ENCODE measurements at places on chromosomes 13 and 19. TPM values are rescaled to one million over a fixed set of nuclear protein-coding genes. Genes with fewer than 3 reads are reported as not detected.

DNA sequence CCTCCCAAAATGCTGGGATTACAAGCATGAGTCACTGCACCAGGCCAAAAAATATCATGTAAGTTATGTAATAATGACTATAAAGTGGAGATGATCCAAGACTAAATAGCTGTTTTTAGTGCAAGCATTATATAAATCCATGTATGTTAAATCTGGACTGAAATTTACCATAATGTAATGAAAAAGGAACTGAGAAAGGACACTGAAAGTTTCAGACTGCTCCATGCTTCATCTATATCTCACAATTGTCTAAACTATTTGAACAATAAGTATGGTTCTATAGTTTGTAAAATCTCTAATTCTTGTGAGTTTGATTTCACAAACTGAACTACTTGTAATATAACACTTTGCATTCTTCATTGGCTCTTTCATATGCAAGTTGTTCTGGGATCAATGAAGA is 2299.5 kb downstream of the PCDH9 start:
- no peak for DNase-seq
- H3K27me3 ChIP-seq: no peaks in the 10 kb centered on the region
- no peaks in the 10 kb centered on the region for H3K36me3 ChIP-seq
- no peak overlapping the region for H3K4me3 ChIP-seq
- no peak overlapping the region for H3K27ac ChIP-seq

- H3K4me1 ChIP-seq: no peaks in the 10 kb centered on the region
- H3K27me3 ChIP-seq: no peaks in the 10 kb centered on the region
- no peaks in the 10 kb centered on the region for H3K36me3 ChIP-seq
- DNase-seq: no peak
- no peak overlapping the region for H3K27ac ChIP-seq
Measured at GRCh38 chr13:43284162-43284561, 260.8 kb downstream of the DNAJC15 start.

DNA sequence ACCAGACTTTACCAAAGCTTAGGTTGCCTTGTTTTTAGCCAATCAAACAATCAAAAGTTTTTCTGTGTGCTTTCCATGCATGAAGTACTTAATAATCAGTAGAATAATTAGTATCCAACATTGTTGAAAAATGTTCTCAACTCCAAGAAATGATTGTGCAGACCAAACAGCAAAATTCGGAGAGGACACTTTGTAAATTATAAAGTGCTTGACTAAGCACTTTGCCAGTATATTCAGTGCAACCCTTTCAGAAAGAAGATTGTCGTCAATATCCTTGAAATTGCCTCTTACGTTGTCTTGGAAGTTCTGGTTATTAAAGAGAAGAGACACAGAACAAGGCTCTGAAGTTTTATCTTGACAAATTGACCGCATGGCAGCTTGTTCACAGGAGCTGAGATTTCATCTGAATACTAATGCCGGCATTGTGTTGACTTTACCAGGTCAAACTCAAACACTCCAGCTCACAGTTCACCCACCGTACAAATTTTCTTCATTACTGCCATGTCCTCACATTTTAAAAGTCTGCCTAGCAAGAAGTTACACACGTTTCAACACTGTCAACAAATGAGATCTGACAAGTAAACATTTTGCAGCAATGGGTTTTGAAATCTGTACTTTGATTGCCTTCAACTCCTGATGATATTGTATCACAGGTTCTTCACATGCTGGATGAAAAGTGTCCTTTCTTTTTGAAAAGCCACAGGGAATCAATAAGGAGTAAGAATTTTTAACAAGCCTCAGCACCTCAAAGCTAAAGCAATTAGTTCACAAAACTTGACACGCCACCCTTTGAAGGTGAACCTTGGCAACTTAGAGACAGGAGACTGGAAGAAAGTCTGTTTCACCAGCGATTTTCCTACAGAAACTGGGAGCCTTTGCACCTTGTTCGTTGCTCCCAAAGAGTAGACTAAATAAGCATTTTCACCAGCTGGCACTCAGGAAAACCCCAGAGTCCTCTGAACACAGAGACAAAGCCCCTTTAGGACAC is 150.9 kb downstream of the RFC3 start:
- H3K4me1 ChIP-seq: no peaks in the 10 kb centered on the region
- no peaks in the 10 kb centered on the region for H3K27me3 ChIP-seq
- H3K36me3 ChIP-seq: no peaks in the 10 kb centered on the region
- no peak overlapping the region for H3K27ac ChIP-seq
- H3K4me3 ChIP-seq: no peak overlapping the region

GRCh38 chr19:11486661-11487503 is 6.0 kb upstream of the ELAVL3 start:
- H3K4me3 ChIP-seq: no peak overlapping the region
- H3K27me3 ChIP-seq: peaks cover 4% of the 10 kb centered on the region
- peaks cover 7% of the 10 kb centered on the region for H3K36me3 ChIP-seq
- no peak overlapping the region for H3K27ac ChIP-seq
- no peak for DNase-seq
- H3K4me1 ChIP-seq: no peaks in the 10 kb centered on the region

DNA sequence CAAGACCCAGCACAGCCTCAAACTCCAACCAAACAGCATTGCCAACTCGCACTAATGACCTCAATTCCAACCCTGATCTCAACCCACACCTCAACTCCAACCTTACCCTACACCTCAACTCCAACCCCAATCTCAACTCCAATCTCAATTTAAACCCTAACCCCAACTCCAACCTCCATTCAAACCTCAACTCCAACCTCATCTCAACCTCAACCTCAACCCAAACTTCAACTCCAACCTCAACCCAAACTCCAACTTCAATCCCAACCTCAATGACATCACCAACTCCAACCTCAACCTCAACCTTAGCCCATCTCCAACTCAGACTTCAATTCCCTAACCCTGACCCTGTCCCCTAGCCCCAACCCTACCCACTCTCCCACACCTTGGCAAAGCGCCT is 58.4 kb downstream of the UNC13A start:
- no peak overlapping the region for H3K4me3 ChIP-seq
- no peaks in the 10 kb centered on the region for H3K4me1 ChIP-seq
- no peaks in the 10 kb centered on the region for H3K36me3 ChIP-seq
- no peaks in the 10 kb centered on the region for H3K27me3 ChIP-seq
- no peak for DNase-seq

- H3K4me1 ChIP-seq: no peaks in the 10 kb centered on the region
- H3K27me3 ChIP-seq: no peaks in the 10 kb centered on the region
- peak overlapping the region; percentile 97 for H3K4me3 ChIP-seq
- peak overlapping the region; percentile 90 for H3K27ac ChIP-seq
Measured at GRCh38 chr19:39444598-39445195, 685 bp upstream of the SUPT5H start.

- no peaks in the 10 kb centered on the region for H3K4me1 ChIP-seq
- H3K27ac ChIP-seq: no peak overlapping the region
- H3K36me3 ChIP-seq: no peaks in the 10 kb centered on the region
- no peak for DNase-seq
Measured at GRCh38 chr13:76012091-76012721, 376.1 kb downstream of the LMO7 start.

GRCh38 chr19:38739440-38740256 is 4.6 kb downstream of the CAPN12 start:
- H3K4me1 ChIP-seq: no peaks in the 10 kb centered on the region
- H3K36me3 ChIP-seq: no peaks in the 10 kb centered on the region
- no peaks in the 10 kb centered on the region for H3K27me3 ChIP-seq
- H3K4me3 ChIP-seq: no peak overlapping the region

GRCh38 chr19:17448131-17448967 is at the start of gene TMEM221:
Gene TMEM221 (minus strand): TSS chr19:17448668. CDS start chr19:17448462, 206 bp downstream.
- H3K4me1 ChIP-seq: no peaks in the 10 kb centered on the region
- H3K4me3 ChIP-seq: no peak within 1 kb of the TSS
- no peaks in the 10 kb centered on the region for H3K27me3 ChIP-seq
- no peak within 1 kb of the TSS for H3K27ac ChIP-seq

DNA sequence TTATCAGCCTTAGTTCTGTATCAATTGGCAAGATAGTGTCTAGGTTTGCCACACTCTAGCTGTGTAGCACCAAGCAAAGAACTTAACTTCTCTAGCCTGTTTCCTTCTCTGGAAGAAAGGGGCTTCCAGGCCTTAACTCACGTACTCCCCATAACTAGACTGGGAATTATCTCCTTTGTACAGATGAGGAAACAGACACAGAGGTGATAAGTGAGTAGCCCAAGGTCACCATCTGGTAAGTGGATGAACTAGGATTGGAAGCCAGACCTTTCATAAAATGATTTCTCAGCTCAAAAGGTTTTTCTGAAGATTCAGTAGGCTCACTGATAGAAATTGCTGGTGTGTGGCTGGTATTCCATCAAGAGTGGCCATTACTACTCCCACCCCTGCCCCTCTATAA is 3.1 kb downstream of the ZNF428 start:
- no peak overlapping the region for H3K27ac ChIP-seq
- no peaks in the 10 kb centered on the region for H3K27me3 ChIP-seq
- H3K4me3 ChIP-seq: no peak overlapping the region
- peaks cover 9% of the 10 kb centered on the region for H3K36me3 ChIP-seq
- H3K4me1 ChIP-seq: no peaks in the 10 kb centered on the region
- DNase-seq: no peak

DNA sequence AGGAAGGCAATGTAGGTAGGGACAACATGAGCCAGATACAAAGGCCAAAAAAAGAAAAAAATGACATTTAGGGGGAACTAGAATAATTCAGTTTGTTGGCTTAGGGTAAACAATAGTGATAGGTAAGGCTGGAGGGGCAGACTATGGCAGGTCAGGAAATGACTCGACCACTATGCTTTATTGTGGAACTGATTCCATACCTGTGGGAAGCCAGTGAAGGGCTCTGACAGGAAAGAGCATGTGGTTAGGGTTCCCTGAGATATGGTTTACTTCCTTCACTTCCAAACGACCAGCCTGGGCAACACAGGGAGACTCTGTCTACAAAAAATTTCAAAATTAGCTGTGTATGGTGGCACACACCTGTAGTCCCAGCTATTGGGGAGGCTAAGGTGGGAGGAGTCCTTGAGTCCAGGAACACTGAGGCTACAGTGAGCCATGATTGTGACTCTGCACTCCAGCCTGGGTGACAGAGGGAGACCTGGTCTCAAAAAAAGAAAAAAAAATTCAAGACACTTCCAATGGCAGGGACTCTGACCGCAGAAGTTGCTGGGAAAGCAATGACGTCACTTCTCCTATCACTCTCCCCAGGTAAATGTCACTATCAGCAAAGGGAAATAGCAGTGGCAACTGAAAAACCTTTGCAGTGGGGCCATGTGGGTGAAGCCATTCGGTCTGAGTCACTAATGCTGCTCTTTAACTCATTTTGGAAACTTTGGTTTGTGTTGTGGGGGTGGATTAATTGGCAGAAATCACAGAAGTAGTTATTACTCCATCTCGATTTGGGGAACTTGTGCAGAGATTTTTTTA is 192.8 kb upstream of the TSC22D1 start:
- H3K27ac ChIP-seq: no peak overlapping the region
- peaks cover 13% of the 10 kb centered on the region for H3K4me1 ChIP-seq
- H3K36me3 ChIP-seq: no peaks in the 10 kb centered on the region
- DNase-seq: no peak
- H3K4me3 ChIP-seq: no peak overlapping the region
- H3K27me3 ChIP-seq: no peaks in the 10 kb centered on the region

- H3K27ac ChIP-seq: no peak overlapping the region
- DNase-seq: no peak
- H3K27me3 ChIP-seq: no peaks in the 10 kb centered on the region
- no peak overlapping the region for H3K4me3 ChIP-seq
Measured at GRCh38 chr13:33917190-33917589, 99.2 kb downstream of the RFC3 start.

- no peak overlapping the region for H3K4me3 ChIP-seq
- H3K36me3 ChIP-seq: no peaks in the 10 kb centered on the region
- H3K4me1 ChIP-seq: no peaks in the 10 kb centered on the region
- H3K27me3 ChIP-seq: no peaks in the 10 kb centered on the region
- no peak overlapping the region for H3K27ac ChIP-seq
Measured at GRCh38 chr13:38301236-38301635, 48.4 kb upstream of the UFM1 start.

GRCh38 chr13:21823949-21824348 is 153.1 kb downstream of the FGF9 start:
- no peaks in the 10 kb centered on the region for H3K27me3 ChIP-seq
- no peak for DNase-seq
- peaks cover 7% of the 10 kb centered on the region for H3K4me1 ChIP-seq
- no peak overlapping the region for H3K27ac ChIP-seq
- H3K36me3 ChIP-seq: no peaks in the 10 kb centered on the region
- no peak overlapping the region for H3K4me3 ChIP-seq

- no peak for DNase-seq
- no peak overlapping the region for H3K27ac ChIP-seq
- H3K27me3 ChIP-seq: no peaks in the 10 kb centered on the region
- no peak overlapping the region for H3K4me3 ChIP-seq
- H3K36me3 ChIP-seq: no peaks in the 10 kb centered on the region
- H3K4me1 ChIP-seq: no peaks in the 10 kb centered on the region
Measured at GRCh38 chr19:55492362-55492944, 4.2 kb downstream of the SSC5D start.

- no peak overlapping the region for H3K4me3 ChIP-seq
- no peak for DNase-seq
- no peak overlapping the region for H3K27ac ChIP-seq
- H3K36me3 ChIP-seq: peaks cover 2% of the 10 kb centered on the region
- peaks cover 22% of the 10 kb centered on the region for H3K4me1 ChIP-seq
Measured at GRCh38 chr13:110348309-110349105, 41.4 kb downstream of the COL4A2 start.

GRCh38 chr19:53553865-53554791 is 16.2 kb downstream of the ZNF331 start:
- no peaks in the 10 kb centered on the region for H3K27me3 ChIP-seq
- H3K27ac ChIP-seq: peak overlapping the region; percentile 86
- peak overlapping the region; percentile 85 for H3K4me3 ChIP-seq
- H3K36me3 ChIP-seq: peaks cover 6% of the 10 kb centered on the region
- peak; percentile 82 for DNase-seq
- peaks cover 7% of the 10 kb centered on the region for H3K4me1 ChIP-seq

DNA sequence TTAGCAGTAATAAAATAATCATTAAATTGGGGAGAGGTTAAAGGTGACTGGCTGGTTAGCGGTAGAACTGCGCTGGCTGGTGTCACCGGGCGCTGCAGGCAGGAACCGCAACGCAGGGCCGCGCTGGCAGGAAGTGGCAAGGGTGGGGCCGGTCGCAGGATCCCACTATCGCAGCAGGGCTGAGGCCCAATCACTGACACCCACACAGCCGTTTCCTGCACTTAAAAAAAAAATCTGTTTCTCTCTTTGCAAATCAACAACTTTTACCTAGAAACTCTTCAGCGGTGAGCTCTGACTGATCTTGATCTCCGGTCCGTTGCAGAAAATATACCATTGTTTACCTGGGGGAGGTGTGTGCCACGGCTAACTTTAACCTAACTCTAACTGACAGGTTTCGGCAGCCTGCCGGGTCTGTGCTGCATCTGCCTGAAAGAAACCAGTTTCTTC is 46.9 kb downstream of the KLF2 start:
- peak overlapping the region; percentile 26 for H3K27ac ChIP-seq
- no peaks in the 10 kb centered on the region for H3K27me3 ChIP-seq
- peaks cover 12% of the 10 kb centered on the region for H3K36me3 ChIP-seq
- H3K4me1 ChIP-seq: no peaks in the 10 kb centered on the region

The SLC44A2 gene
- total RNA-seq: 345 TPM

The IL4I1 gene
- 12.8 TPM for total RNA-seq

The RFXAP gene
- total RNA-seq: 6.3 TPM

The TYROBP gene
- total RNA-seq: 77.6 TPM

The ZNF559 gene
- 28.5 TPM for total RNA-seq

The KIRREL2 gene
- not detected for total RNA-seq
